ENCODE measurements at places on chromosomes 7 and 10.

DNA sequence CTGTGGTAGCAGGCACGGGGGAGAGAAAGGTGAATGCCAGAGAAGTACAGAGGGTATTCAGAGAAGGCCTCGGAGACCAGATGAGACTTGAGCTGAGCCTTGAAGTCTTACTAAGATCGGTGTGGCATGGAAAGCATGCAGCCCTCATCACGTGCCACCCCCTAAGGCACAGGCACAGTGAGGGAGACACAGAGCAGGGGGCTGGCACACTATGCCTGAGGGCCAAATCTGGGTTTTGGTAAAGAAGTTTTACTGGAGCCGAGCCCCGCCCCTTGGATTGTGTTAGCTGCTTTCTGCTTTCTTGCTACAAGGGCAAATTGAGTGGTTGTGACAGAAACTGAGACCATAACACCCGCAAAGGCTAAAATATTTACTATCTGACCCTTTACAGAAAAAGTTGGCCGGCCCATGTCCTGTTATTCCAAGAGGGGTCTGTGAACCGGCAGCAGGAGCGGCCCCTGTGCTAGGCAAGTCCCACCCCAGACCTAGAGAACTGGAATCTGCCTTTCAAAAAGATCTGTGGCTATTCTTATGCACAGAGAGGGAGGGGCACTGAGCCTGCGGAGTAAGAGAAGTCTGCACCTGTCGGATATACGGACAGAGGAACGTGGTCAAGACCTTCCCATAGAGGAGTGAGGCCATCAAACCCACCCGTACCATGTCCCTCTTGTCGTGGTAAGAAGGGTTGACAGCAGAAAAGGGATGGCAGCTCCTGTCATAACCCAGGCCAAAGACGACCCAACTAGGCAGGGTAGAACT lies 109.3 kb upstream of the RHEB start:
- no peak for DNase-seq

GRCh38 chr7:155227788-155228458 lies 69.8 kb upstream of the INSIG1 start:
- DNase-seq = no peak

GRCh38 chr7:123308254-123308951 lies 108.6 kb upstream of the SLC13A1 start:
- DNase-seq = no peak

GRCh38 chr10:110006358-110007160 lies 1.2 kb upstream of the ADD3 start:
- DNase-seq = peak; percentile 9

GRCh38 chr10:113493882-113494301 lies 59.0 kb upstream of the HABP2 start:
- no peak for DNase-seq

GRCh38 chr10:43396928-43397624 lies 11.9 kb downstream of the HNRNPF start:
- DNase-seq = peak; percentile 75

DNA sequence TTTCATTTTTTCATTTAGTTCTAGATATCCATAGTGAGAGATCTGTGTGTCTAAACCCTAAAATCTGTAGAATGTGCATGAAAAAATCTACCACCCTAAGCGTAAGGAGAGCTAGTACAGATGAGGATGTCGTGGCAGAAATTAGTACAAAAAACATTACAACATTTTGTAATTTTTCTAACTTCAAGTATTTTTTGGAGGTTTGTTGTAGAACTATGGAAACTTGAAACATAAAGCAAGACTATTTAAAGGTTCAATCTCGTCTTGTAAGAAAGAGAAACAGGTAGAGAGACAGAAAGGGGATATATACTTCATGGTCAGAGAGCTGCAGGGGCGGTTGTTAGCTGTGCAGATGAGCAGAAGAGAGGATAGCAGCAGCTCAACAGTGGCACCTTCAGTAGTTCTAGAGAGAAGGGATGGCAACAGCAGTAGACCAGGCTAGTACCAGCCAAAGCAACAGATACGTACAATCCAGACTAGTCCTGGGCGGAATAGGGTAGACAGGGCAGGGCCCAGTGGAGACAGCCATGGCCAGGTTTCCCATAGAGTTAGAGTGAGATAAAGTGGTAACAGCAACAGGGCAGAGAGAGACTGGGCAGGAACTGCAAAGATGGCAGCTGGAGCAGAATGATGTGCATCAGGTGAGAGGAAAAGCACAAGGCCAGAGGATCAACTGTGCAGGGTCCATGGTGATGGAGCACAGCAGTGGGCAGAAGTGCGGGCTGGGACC lies 145.2 kb downstream of the FRMD4A start:
- DNase-seq = no peak

DNA sequence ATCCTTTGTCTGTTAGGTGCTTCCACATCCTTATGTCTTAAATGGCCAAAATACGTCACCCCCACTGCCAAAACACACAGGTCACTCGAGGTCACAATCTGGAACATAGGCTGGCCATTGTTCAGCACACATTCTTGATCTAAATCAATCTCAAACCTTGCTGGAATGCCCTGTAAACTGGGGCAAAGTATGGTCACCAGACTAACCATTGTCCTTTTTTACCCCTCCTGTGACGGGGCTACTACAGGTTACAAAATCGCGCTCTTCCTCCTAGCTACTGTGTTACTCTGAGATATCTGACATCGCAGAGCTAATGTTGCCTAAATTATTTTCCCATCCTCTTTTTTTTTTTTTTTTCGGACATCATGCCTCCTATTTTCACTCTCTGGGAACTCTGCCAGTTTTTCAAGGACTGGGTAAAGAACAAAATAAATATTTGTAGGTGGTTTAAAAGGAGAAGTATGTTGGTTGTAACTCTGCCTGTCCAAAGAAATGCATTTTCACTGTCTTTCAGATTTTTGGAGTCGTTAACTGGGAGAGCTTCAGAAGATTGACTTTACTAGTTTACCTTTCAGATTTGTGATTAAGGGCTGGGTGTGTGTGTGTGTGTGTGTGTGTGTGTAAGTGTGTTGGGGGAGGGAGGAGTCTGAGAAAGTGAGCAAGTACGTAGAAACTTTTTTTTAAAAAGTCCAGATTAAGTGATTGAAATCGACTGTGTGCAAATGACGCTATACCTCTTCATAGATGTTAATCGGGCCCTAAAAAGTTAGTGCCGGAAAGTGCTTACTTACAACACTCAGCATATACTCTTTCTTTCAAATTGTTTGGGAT lies 942 bp upstream of the KIAA1217 start:
- no peak for DNase-seq

DNA sequence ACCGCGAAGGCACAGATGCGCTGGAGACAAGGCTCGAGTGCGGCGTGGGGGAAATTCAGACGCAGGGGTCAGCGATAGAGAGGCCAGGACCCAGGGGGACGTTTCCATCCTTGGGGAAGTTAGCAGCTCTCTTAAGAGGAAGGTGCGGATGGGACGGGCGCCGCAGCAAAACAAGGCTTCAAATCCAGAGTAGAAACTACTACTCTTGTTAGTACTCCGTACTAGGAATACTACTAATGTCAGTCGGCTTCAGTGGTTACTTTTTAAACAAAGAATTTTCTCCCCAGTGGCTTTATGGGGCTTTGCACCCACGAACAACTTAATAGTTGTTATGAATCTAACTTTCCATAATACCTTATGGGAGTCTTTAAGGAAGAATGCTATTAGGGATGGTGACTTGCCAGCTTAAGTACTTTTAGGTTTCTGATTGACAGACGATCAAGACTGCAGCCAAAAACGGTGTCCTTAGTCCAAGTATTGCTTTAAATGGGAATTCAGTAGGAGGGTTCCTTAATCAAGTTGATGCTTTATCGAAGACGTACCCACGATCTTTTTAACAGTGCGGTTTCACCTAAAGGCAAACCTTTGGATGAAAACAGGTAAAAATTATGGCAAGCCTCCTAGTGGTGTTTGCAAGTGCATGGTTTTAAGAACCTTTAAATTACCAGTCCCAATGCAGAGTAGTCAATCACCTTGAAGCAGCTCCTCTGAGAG lies 812 bp upstream of the IDE start:
- DNase-seq = no peak

- no peak for DNase-seq
Observed at GRCh38 chr10:70996549-70996948, 108.2 kb upstream of the PCBD1 start.

- DNase-seq = no peak
Observed at GRCh38 chr10:5944389-5945189, 32.8 kb downstream of the IL15RA start.

DNA sequence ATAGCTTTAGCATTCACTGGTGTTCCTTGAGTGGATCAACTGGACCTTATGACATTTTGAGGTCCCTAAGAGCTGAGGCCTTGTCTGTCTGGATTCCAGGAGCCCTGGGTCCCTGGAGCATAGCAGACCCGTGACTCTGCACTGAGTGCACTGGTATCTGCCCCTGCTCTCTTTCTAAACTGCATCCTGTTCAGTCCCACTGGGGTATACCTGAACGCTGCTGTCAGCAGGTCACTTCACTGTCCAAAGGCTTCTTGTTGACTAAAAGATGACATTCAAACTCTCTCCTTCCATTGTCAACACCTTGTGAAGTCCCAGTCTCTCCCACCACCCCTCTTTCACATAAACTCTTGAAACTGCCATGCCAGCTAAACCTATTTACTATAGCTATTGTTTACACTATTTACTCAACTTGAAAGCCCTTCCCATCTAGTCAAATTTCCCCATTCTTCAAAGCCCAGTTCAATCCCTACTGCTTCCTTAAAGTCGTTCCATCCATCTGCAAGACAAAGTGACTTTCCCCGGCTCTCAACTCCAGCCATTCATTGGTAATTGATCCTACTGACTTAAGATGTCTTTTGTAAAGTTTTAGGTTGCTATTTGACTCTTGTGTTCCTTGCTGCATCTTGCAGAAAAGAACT lies 523.3 kb downstream of the KCNMA1 start:
- no peak for DNase-seq

DNA sequence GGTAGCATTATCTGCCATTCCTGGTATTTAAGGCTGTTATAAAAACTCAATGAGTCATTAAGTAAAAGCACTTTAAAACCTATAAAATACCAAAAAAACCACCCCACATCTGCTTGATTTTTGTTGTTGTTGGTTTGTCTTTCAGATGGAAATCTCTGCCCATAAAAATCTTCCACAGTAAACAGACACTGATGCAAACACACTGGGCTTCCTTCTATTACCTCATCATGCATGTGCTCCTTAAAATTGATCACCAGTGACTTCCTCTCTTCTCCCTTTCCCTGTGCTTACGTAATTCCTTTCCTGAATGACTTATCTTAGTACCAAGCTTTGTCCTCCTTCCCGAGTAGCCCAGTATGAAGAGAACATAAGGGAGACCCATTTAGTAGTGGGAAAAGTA lies 167.2 kb downstream of the EVX1 start:
- DNase-seq = no peak

GRCh38 chr7:14806891-14807290 lies 95.7 kb downstream of the DGKB start:
- no peak for DNase-seq

- no peak for DNase-seq
Observed at GRCh38 chr10:84522612-84523462, 194.4 kb downstream of the CCSER2 start.

GRCh38 chr7:50268990-50269389 lies 35.5 kb upstream of the IKZF1 start:
- DNase-seq = no peak

Data from progenitor cell of endocrine pancreas (in vitro differentiated cells).